ENCODE measurements at places on chromosomes 7 and 10.

DNA sequence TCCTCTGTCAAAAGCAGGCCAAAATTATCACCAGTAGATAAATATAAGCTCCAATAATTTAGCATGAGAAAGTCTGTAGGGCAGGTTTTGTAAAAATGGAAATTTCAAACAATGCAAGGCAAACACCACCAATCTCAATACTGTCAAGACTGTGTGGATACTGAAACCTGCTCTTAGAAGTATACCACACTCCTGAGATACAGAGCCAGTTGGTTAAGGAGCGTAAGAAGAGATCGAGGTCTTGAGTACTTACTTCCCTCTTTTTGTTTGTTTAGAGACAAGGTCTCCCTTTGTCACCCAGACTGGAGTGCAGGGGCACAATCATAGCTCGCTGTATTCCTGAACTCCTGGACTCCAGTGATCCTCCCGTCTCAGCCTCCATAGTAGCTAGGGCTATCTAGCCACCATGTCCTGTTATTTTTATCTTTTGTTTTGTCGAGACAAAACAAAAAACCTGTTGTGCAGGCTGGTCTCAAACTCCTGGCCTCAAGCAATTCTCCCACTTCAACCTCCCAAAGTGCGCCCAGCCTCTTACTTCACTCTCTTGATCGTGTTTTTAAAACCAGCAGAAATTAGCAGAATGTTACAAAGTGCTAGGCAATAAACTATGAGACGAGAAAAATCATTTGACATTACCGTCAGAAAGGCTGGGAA, 205.7 kb downstream of the PARD3 start:
- no peak for DNase-seq

DNA sequence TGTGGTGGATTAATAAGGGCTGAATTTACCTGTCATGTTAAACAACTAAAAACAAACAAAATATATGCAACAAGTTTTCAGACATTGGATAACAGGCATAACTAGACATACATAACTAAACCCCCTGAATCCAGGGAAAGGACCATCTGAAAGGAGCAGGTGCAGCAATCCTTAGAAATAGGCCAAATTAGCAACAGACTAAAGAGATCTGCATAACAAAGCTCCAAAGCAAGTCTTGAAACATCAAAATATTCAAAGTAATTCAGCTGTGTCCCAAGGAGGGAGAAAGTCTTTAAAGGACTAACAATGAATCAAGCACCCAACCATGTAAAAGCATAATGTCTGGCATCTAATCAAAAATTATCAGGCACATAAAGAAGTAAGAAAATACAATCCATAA, 475.1 kb downstream of the GRID1 start:
- DNase-seq: no peak

GRCh38 chr10:119616882-119617570, 20.3 kb upstream of the TIAL1 start:
- DNase-seq: no peak

GRCh38 chr10:125141150-125141859, 19.1 kb downstream of the CTBP2 start:
- no peak for DNase-seq

DNA sequence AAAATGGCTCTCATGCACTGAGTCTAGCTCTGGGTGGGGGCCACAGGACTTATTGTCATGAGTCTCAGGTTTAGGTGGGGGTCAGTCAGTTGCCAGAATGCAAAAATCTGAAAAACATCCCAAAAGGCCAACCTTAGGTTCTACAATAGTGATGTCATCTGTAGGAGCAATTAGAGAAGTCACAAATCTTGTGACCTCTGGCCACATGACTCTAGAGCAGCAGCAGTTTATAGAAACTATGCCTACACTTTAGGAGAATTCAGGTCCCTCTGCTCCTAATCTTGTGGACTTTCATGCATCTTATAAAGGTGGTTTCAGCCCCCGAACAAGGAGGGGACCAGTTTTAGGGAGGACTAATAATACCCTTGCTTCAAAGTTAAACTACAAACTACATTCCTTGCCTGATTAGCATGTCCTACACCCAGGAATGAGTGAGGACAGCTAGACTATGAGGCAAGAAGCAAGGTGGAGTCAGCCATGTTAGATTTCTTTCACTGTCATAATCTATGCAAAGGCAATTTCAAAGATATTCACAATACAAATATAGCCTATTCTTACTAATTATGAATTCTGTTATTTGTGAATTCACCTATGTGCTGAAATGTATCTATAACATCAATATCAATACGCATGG, 123.5 kb upstream of the ADCY1 start:
- no peak for DNase-seq

DNA sequence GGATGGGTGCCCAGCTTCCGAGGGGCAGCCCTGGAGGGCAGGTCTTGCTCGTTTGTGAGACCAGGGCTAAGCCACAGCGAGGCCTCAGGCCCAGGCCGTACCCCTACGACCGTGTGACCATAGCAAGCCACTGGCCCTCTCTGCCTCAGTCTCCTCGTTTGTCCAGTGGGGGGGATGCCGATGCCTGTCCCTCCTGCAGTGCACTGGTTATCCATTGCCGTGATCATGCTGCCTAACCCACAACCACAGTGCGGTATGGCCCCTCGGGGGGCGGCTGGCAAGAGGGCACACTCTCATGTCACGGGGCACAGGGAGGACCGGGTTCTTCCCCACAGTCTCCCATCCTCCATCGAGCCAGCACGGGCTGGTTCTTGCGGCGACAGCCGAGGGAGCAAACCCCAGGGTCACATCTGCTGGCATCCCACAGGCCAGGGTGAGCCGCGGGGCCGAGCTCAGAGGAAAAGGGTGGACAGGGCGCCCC, 80.5 kb downstream of the ELFN1 start:
- DNase-seq: no peak

GRCh38 chr7:96933067-96933645, 72.2 kb upstream of the DLX6 start:
- no peak for DNase-seq

- DNase-seq: no peak
Measured at GRCh38 chr10:60789340-60789739, 11.1 kb downstream of the CDK1 start.

DNA sequence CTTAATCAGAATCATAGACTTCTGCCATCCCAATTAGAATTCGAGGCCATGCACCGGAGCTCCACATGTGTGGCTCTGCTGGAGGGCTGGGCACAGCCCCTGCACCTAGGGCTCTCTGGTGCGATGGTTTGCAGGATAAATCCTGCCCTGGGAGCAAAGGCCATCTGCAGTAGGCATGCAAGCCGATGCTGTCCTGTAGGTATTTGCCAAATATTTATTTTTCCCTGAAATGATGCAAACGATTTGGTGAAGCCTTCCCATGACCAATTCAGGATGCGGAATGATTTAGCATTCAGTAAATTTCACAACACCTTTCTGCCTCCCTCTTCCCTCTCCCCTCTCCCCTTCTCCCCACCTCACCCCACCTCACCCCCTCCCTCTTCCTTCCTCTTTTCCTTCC, 170.6 kb downstream of the EBF3 start:
- DNase-seq: no peak

DNA sequence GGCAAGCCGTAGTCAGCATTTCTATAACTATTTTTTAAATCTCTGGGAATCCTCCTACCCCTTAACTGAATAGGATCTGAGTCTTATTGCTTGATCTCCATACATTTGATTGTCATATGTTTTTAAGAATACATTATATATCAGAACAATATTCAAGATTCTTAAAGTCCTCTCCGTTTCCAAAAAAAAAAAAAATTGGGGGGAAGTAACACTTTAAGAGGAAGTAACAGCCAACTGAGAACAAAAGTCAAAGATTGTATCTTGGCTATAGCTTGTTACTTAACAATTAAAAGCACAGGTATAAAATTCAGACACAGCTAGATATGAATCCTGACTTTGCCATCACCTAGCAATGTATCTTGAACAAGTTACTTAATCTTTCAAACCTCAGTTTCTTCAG, 169.9 kb upstream of the ADO start:
- DNase-seq: no peak

GRCh38 chr10:116364868-116365267, 40.6 kb downstream of the CCDC172 start:
- no peak for DNase-seq

- no peak for DNase-seq
Measured at GRCh38 chr10:89478085-89478738, 57.2 kb downstream of the SLC16A12 start.
